ENCODE measurements at places on chromosomes 5 and 9.

DNA sequence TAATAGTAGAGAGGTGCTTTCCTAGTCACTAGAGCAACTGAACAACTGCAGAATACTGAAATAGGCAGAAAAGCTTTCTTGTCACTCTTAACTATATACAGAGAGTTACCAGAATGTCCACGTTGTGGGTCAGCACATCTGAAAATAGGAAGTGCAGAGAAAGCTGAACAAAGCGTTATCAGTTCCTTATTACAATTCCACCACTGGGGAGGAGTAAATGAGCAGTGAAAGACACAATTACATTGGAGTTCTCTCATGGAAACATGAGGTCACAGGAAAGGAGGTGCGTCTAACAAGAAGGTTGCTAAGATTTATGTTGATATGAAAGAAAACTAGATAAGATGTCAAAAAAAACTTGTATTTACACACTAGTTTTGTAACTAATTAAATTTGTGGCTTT lies 461.9 kb upstream of the COX7C start:
- DNase-seq = no peak

GRCh38 chr5:89904442-89904841 lies 505.1 kb downstream of the CETN3 start:
- no peak for DNase-seq

DNA sequence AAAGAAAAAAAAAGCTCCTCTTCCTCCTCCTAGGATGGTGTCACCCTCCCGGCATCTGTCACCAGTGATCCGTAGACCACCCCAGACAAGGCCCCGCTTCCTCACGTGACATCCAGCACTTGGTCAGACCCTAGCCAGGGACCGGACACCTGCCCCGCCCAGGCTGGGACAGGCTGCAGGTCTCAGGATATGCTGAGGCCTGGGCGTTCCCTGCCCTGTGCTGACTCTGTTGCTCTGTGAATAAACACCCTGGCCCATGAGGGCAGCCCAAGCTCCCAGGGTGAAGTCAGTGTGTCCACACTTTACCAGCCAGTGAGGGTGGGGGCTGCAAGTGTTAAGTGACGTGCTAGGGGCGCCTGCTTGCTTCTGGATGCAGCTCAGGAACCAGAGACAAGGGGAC lies 5.6 kb downstream of the EDF1 start:
- no peak for DNase-seq

DNA sequence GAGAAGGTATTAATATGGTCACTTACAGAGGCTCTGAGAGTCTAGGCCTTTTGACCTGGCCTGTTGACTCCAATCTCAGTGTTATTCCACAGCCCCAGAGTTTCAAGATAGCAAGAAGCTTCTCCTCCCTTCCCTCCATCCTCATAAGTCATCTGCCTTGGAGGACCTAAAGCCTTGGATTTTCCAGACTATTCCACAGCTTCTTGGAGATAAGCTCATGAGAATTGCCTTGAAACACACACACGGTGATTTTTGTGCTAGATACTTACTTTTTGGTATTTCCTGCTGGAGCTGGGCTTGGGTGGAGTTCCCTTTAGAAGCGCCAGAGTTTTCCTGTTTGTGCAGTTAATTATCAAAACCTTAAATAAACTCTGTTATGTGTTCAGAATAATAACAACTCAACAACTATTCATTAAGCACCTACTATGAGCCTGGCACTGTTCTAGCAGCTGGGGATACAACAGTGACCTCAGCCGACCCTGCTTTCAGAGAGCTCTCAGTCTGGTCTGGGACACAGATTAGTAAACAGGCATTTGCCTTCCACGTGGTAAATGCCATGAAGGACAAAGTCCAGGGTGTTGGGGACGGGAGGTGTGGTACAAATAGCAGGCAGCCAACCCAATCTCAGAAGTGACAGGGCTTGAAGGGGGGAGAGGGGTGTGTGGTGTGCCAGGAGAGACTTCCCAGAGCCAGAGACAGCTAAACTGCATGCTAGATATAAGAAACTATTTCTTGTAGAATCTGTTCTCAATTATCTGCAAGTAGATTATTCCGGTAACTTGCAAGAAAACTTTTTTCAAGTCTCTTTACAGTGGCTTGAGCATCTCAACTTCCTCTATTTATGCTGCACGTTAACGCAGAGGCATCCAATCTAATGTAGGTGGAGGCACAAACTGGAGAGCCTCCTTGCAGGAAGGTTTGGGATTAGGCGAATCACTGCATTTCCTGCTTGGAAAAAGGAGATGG lies 55.9 kb upstream of the KLF9 start:
- DNase-seq = no peak

GRCh38 chr9:121055642-121056143 lies 5.6 kb upstream of the C5 start:
- no peak for DNase-seq

Data from stimulated activated CD4-positive, alpha-beta T cell treated with anti-CD3 and anti-CD28 coated beads, Interleukin-1b, Interleukin-23, amount 100 ng/mL, for 1 hour (primary cell).